ENCODE measurements at places on chromosomes 6 and 20. TPM values are rescaled to one million over a fixed set of nuclear protein-coding genes. Genes with fewer than 3 reads are reported as not detected.

The SFTA2 gene
- total RNA-seq: not detected

The MMUT gene
- total RNA-seq: 6.2 TPM

The DNAH8 gene
- total RNA-seq: not detected

The MYCT1 gene
- total RNA-seq: 33.9 TPM

The SLC35D3 gene
- under 0.01 TPM for total RNA-seq

The LHFPL5 gene
- total RNA-seq: not detected

The ZSCAN31 gene
- total RNA-seq: 7.5 TPM

The STK35 gene
- 24.0 TPM for total RNA-seq

The NXT1 gene
- total RNA-seq: 45.5 TPM

The MLN gene
- not detected for total RNA-seq
